ENCODE measurements at places on chromosomes 13 and 19. TPM values are rescaled to one million over a fixed set of nuclear protein-coding genes. Genes with fewer than 3 reads are reported as not detected.

The RFPL4AL1 gene
- total RNA-seq, result not detected

DNA sequence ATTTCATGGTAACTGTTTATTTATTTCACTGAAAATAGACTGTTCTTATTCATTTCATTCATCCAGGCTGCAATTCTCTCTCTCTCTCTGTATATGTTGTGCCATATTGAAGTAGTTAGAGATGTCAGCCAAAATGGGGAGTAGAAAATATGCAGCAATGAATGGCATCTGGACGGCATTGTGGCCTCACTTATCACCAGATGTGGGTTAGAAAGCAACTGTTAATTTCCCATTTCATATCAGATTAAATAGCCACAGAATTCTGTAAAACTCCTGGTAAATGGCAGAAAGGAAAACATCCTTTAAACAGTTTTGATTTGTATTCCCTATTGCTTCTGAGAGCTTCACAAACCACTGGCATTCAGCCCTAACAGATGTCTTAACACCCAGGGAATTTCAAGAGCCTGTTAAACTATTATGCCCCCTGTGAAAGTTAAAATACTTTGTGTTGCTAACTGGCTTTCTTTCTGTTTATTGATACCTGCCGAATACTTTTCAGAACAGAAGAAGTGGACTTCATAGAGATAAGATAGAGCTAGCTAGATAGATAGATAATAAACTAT is 1763.3 kb upstream of the MIR17HG start:
- H3K4me3 ChIP-seq, result no peak overlapping the region
- H3K27me3 ChIP-seq, result no peaks in the 10 kb centered on the region
- DNase-seq, result no peak
- no peaks in the 10 kb centered on the region for H3K4me1 ChIP-seq
- no peaks in the 10 kb centered on the region for H3K36me3 ChIP-seq
- H3K27ac ChIP-seq, result no peak overlapping the region

DNA sequence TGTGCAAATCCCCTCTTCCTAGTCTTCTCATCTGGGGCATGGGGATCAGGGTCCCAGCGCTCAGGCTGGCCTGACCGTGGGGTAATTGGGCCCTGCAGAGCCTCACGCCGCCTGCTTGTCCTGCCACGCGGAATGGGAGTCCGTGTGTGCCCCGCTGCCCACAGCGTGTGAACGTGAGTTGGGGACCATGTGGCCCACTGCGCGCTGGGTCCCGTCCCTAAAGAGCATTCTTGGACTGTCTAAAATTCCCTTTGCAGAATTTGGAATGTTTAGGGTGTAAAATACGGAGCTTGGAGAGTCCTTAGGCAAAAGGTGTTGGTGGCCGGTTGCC is 2.9 kb downstream of the TMPRSS9 start:
- no peak for DNase-seq
- H3K27me3 ChIP-seq, result peaks cover 23% of the 10 kb centered on the region
- no peak overlapping the region for H3K4me3 ChIP-seq

The RETN gene
- total RNA-seq, result not detected

GRCh38 chr19:51101171-51101865 is 6.9 kb downstream of the CTU1 start:
- no peak overlapping the region for H3K4me3 ChIP-seq

The IGFL3 gene
- total RNA-seq, result 2.1 TPM

The ZNF665 gene
- 4.6 TPM for total RNA-seq

DNA sequence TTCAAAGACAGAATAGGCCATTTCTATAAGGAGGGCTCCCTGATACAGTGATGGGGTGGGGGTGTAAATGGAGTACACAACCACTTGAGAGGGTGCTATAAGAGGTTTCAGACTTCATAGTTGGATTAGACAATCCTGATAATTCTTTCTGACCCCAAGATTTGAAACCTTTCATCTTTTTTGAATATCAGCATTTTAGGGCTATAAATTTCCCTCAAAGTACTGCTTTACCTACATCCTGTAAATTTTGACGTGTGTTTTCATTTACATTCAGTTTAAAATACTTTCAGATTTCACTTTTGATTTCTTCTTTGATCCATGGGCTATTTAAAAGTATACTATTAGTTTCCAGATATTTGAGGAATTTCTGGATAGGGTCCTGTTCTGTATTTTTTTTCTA is 40.0 kb upstream of the SIN3B start:
- no peaks in the 10 kb centered on the region for H3K4me1 ChIP-seq
- H3K27ac ChIP-seq, result no peak overlapping the region
- no peak overlapping the region for H3K4me3 ChIP-seq
- no peaks in the 10 kb centered on the region for H3K27me3 ChIP-seq
- DNase-seq, result no peak

DNA sequence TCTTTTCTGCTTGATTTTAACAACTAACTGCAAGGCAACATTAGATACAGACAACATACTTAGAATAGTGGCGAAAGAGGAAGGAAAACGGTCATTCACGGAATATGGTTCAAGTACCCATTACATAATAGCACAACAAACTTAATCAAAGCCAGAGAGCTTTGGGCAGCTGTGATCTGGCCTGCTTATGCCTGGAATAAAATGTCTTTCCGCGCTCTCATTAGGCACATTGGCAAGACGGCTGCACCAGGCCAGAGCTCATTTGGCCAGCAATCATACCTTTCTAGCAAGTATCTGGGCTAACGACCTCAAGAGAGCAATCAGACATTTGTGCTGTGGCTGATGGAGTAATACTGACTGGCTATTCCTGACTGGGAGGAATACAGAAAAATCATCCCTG is 112.8 kb downstream of the NALCN start:
- H3K36me3 ChIP-seq, result no peaks in the 10 kb centered on the region
- no peaks in the 10 kb centered on the region for H3K4me1 ChIP-seq
- no peak overlapping the region for H3K27ac ChIP-seq
- no peaks in the 10 kb centered on the region for H3K27me3 ChIP-seq
- no peak for DNase-seq

- no peak overlapping the region for H3K4me3 ChIP-seq
- H3K36me3 ChIP-seq, result no peaks in the 10 kb centered on the region
- DNase-seq, result no peak
These were observed 63.1 kb downstream of the SLITRK1 start for GRCh38 chr13:83819156-83819555.

DNA sequence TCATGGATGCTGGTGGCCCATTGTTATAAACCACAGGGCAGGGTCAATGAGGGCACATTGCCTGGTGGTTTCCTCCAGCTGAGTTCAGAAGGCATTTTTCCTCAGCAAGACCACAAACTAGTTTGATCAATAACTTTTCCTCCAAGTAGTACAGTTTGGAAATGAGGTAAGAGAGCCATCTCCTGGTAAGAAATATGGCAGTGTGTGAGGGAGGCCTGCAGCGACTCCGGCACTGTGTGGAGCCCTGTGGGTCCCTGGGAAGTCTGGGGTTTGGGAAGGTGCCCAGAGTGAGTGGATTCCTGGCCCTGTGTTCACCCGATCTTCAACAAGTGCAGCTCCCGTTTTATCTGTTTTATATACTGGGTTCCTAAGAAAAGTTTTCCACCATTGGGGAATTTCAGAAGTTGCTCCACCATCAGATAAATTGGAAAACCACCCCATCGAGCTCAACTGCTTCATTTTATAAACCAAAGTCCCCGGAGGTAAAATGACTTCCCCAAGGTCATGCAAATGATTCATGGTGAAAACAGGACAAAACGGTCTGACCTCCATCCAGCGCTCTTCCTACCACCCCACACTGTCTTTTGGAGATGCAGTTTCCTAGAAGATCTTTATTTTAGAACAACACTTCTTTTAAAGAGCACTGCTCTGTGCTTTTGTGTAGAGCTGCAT is 148.4 kb downstream of the KATNAL1 start:
- no peaks in the 10 kb centered on the region for H3K4me1 ChIP-seq
- DNase-seq, result no peak
- no peaks in the 10 kb centered on the region for H3K27me3 ChIP-seq
- H3K36me3 ChIP-seq, result no peaks in the 10 kb centered on the region

- H3K27ac ChIP-seq, result no peak overlapping the region
- no peaks in the 10 kb centered on the region for H3K27me3 ChIP-seq
- no peak for DNase-seq
- no peak overlapping the region for H3K4me3 ChIP-seq
- H3K4me1 ChIP-seq, result peaks cover 25% of the 10 kb centered on the region
These were observed 12.9 kb downstream of the RANBP3 start for GRCh38 chr19:5964816-5965565.

- no peak overlapping the region for H3K27ac ChIP-seq
- DNase-seq, result no peak
- no peak overlapping the region for H3K4me3 ChIP-seq
- H3K36me3 ChIP-seq, result no peaks in the 10 kb centered on the region
These were observed 97.7 kb upstream of the VSTM2B start for GRCh38 chr19:29428071-29428470.

The GJB6 gene
- not detected for total RNA-seq

DNA sequence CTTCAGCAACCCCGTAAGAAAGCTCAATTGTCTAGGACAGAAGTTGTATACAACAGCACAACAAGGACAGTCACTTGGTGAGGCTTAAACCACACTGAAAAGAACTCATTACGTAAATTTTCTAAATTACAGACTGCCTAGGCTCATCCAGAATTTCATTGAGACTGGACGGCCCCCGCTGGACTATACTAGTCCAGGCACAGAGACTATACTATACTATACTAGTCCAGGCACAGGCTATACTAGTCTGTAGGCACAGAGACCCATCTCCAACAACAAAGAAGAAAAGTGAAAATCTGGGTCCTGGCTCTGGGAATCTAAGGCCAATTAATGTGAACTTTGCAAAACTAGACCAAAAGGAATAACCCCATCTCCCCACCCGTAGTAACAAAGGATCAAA is 700 bp downstream of the ZNF816 start:
- no peaks in the 10 kb centered on the region for H3K27me3 ChIP-seq
- H3K36me3 ChIP-seq, result peaks cover 41% of the 10 kb centered on the region
- no peaks in the 10 kb centered on the region for H3K4me1 ChIP-seq

The GPR18 gene
- not detected for total RNA-seq

DNA sequence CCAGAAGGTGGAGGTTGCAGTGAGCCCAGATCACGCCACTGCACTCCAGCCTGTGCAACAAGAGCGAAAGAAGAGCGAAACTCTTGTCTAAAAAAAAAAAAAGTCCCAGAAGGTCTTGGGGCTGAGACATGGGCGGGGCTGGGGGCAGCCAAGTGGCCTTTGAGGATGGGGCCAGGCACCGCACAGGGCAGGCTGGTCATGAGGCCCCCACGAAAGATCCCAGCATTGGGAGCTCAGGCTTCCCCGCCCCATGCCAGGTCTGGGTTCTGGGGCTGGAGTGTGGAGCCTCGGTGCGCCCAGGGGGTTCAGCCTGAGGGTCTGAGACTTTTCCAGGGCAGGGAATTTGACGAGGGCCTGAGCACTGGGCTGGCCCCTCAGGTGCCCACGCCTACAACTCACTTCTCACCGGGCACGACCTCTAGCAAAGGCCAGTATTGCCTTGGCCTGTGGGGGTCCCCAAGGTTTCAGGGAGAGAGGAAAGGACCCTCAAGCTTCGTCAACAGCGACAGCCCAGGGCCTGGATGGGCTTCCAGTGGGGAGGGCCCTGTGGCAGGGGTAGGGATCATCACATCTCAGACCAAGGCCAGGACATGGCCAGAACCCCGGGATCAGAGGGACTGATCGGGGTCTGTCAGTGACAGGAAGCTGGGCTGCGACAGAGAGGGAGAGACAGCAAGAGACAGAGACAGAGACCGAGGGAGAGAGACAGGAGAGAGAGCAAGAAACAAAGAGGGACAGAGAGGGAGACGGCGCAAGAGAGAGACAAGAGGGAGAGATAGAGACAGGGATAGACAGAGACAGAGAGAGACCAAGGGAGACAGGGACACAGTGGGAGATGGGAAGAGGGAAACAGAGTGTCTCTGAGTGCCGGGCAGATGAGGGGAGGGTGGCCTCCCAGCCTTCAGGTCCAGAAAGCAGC is 7.5 kb upstream of the MEX3D start:
- no peak overlapping the region for H3K27ac ChIP-seq
- H3K27me3 ChIP-seq, result no peaks in the 10 kb centered on the region
- H3K4me1 ChIP-seq, result no peaks in the 10 kb centered on the region
- no peak overlapping the region for H3K4me3 ChIP-seq
- DNase-seq, result no peak

DNA sequence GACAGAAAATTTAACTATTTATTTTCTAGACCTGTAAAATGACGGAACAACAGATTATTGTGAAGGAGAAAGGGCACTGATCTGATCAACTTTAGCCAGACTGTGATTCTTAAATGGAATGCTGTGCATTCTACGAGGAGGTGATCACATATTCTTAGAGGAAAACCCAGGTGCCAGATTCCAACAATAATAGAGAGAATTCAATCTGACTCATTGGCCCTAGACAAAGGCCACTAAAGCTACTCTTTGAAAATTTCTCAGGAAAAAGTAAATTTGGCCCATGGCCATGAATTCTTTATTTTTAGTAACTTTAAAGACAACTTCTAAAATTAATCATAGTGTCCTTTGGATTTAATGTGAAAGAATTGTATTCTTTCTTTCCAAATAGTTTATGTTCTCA is 58.6 kb upstream of the POSTN start:
- H3K4me3 ChIP-seq, result no peak overlapping the region
- H3K36me3 ChIP-seq, result no peaks in the 10 kb centered on the region
- no peak for DNase-seq
- H3K27ac ChIP-seq, result no peak overlapping the region

DNA sequence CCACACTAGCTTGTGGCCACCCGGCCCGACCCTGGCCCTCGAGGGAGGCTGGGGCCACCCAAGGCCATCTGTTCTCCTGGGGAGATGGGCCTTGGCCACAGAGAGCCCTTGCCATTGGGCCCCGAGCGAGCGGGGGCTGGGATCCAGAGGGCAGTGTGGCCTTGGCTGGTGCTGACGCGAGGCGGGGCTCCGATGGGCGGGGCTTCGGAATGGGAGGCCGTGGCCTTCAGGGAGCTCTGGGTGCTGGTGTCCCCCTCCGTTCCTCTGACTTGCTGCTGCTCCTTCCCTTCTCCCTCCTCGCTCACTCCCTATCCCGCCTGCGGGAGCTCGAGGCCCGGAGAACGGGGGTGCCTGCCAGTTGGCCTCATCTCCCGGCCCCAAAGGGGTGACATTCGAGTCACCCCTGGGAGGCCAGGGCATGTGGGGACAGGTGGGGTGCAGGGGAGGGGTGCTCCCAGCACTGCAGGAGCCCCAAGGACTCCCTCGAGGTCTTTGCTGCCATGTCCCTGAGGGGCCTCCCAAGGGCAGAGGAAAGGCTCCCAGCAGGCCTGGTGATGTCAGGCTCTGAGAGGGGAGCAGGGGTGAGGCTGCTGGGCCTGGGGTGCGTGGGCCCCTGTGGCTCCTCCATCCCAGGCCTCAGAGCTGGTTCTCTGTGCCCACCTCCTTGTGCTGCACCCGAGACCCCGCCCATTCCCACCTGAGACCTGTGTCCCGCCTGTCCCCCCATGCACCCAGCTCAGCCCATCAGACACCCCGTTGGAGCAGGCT is 4.2 kb downstream of the NCLN start:
- H3K36me3 ChIP-seq, result peaks cover 16% of the 10 kb centered on the region
- DNase-seq, result peak; percentile 65
- H3K4me1 ChIP-seq, result no peaks in the 10 kb centered on the region
- no peaks in the 10 kb centered on the region for H3K27me3 ChIP-seq

GRCh38 chr19:31910224-31910623 is 435.2 kb upstream of the ZNF507 start:
- no peaks in the 10 kb centered on the region for H3K36me3 ChIP-seq
- no peak overlapping the region for H3K27ac ChIP-seq
- H3K4me1 ChIP-seq, result no peaks in the 10 kb centered on the region
- no peaks in the 10 kb centered on the region for H3K27me3 ChIP-seq

- DNase-seq, result no peak
- no peak overlapping the region for H3K27ac ChIP-seq
- H3K4me3 ChIP-seq, result no peak overlapping the region
These were observed 79.0 kb upstream of the ZNF536 start for GRCh38 chr19:30293051-30293785.

GRCh38 chr13:53250977-53251376 is 222.4 kb downstream of the OLFM4 start:
- no peaks in the 10 kb centered on the region for H3K4me1 ChIP-seq
- no peak overlapping the region for H3K27ac ChIP-seq
- DNase-seq, result no peak
- no peaks in the 10 kb centered on the region for H3K36me3 ChIP-seq
- H3K27me3 ChIP-seq, result peaks cover 83% of the 10 kb centered on the region

The ODAD3 gene
- 0.88 TPM for total RNA-seq

The ZNF709 gene
- total RNA-seq, result 4.2 TPM

All from endodermal cell (in vitro differentiated cells).